ENCODE measurements at places on chromosomes 4 and X. TPM values are rescaled to one million over a fixed set of nuclear protein-coding genes. Genes with fewer than 3 reads are reported as not detected.

The SYTL5 gene
- not detected for total RNA-seq

The RNF128 gene
- not detected for total RNA-seq

- peak overlapping the region; percentile 72 for H3K27ac ChIP-seq
These were observed 482 bp downstream of the GSTCD start for GRCh38 chr4:105709081-105709450.

DNA sequence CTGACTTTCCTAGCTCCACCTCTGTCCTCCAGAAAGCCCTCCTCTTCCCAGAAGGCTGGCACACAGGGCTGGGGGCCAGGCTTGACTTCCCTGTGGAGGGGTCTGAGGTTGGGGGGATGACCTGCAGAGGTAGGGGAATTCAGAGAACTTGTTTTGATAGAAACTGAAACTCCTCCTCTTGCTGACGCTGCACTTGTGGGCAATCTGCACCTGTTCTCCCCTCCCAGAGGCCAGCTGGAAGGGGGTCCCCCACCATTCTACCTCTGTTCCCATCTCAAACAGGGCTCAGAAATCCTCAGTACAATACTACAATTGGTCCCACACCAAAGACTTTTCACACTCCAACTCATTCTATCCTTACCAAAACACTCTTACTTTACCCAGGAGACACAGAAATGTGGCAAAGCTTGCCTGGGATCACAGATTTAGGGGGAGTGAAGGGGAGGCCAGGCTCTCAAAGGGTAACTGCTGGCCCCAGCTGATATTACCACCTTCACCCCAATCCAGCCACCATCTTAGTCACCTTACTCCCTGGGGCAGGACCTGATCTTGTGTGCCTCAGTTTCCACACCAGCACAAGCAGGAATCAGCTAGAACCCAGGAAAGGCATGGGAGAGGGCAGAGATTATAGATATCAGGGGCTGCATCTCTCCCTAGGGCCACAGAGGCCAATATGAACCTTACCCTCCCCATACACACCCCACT, 18.5 kb downstream of the OTUD5 start:
- peaks cover 15% of the 10 kb centered on the region for H3K36me3 ChIP-seq
- peak overlapping the region; percentile 99 for H3K27ac ChIP-seq
- H3K4me3 ChIP-seq: no peak overlapping the region
- peaks cover 85% of the 10 kb centered on the region for H3K4me1 ChIP-seq
- DNase-seq: no peak

GRCh38 chr4:39883646-39884045, 94.1 kb downstream of the PDS5A start:
- DNase-seq: no peak
- no peak overlapping the region for H3K4me3 ChIP-seq
- no peaks in the 10 kb centered on the region for H3K27me3 ChIP-seq
- H3K4me1 ChIP-seq: no peaks in the 10 kb centered on the region
